Kidney (tissue), 22 donors: ENCODE measurements at places on chromosomes 16 and 17.

GRCh38 chr16:74309789-74310781 is 13.5 kb downstream of the PSMD7 start:
- DNase-seq = peak; percentile 38

DNA sequence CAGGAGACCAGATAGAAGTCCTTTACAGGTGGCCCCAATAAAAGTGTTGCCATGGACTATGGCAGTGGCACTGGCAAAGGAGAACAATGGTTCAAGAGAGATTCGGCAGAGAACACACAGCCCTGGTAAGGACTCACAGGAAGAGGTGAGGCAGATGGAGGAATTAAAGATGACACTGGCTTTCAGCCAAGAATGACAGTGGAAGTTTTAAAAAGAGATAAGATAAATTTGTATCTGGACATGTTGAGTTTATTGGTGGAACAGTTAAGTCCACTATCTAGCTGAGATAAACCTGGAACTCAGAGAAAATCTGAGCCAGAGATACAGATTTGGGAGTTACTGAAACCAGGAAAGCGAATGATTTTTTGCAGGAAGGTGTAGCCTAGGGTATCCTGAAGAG is 20.1 kb downstream of the CMC2 start:
- DNase-seq = no peak

- no peak for DNase-seq
These were observed 22.9 kb downstream of the TOP3A start for GRCh38 chr17:18291718-18292540.

GRCh38 chr16:9836118-9836736 is 346.0 kb downstream of the GRIN2A start:
- DNase-seq = peak; percentile 69

GRCh38 chr17:33389504-33390135 is 96.5 kb upstream of the ASIC2 start:
- no peak for DNase-seq

DNA sequence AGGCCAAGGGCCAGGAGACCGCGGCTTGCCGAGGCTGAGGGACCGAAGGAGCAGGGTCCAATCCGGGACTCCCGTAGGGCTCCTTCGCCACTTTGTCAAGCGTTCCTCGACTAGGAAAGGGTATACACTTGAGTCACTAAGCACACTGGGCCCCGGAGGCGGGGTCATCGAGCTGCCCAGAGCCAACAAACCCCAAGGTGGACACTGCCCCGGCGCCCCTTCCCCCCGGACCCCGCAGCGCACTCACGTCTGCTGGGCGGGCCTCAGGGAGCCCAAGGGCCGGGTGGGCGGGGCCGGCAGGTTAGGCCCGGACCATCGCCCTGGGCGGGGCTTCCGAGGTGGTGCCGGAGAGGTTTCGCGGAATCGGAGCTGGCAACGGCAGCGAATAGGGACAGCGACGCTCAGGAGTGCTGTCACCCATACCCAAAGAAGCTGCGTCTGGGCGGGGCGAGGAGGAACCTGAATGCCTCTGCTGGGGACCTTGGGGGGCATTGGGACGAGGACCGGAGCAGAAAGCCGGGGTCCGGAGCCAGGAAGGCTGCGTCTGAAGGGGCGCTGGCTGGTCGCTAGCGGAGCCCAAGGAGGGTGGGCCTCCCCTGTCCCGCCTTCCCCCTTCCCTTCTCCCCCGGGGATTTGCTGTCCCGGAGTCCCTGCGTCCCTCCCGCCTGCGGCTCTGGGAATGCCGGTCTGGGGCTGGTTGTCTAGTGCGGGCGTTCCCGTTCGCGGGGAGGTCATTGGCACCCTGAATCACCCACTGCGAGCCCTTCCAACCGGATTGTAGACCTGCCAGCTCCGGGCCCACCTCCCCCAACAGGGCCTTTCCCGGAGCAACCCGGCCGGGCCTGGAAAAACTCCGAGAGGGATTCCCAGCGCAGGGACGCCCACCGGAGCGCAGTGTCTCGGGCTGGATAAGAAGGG is 118.2 kb upstream of the SMURF2 start:
- peak; percentile 69 for DNase-seq
